ENCODE measurements at places on chromosomes 4 and X.

- DNase-seq = peak; percentile 95
Measured at GRCh38 chr4:153151535-153152455, 52.4 kb upstream of the TRIM2 start.

GRCh38 chrX:21974011-21974385 is 33.5 kb downstream of the SMS start:
- peak; percentile 10 for DNase-seq

DNA sequence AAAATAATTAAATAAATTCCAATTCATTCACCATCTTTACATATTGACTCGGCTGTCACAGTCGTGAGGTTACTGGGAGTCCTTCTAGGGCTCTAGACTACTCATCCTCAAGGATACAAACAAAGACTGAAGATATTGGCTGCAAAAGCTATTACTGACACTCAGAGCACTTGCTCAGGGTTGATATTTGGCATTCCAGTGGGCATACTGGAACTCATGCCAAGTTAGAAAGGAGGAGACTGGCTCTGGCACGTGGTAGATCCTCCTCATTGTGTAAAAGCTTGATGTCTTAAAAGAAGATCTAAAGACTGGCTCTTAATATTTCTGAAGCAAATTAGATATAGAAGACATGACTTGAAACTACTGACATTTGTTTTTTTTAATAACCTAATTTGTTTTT is 172.7 kb downstream of the GPM6A start:
- DNase-seq = no peak

DNA sequence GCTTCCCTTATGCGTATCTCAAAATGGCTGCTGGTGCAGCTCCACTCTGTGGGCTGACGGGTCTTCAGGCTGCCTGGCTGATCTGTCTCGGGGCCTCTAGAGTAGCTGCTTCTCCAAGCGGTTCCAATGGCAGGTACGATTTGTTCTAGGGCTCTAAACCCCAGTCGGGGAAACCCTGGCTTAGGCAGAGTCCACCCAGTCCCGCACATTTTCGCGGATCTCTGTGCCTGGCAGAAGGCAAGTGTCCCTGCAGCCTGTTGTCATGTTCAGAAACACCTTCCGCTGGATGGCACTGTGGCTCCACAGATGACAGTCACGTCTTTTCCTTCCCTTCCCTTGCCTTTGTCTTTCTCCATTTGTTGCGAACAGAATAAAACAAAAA is 54.4 kb downstream of the NBDY start:
- DNase-seq = no peak

DNA sequence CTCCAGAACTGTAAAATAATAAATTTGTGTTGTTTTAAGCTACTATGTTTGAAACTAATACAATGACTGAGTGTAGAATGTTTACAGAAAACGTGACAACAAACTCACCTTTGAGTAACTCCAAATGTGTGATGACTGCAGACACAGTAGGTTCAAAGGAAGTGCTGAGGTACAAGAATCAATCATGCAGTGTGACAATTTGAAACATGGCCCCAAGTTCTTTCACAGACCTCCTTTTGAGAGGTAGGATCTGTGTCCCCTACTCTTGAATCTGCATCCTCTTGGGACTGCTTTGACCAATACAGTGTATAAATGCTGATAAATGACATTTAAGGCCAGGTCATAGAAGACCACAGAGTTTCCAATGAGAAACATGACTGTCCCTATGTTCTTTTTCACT is 667.7 kb upstream of the DIPK2B start:
- DNase-seq = no peak

- DNase-seq = peak; percentile 36
Measured at GRCh38 chrX:79259073-79259689, 108.0 kb downstream of the ITM2A start.

All from inflammatory macrophage (primary cell).